ENCODE measurements at places on chromosomes 11 and 22.

- no peak for DNase-seq
Measured at GRCh38 chr22:41827671-41828070, 5.2 kb upstream of the SREBF2 start.

DNA sequence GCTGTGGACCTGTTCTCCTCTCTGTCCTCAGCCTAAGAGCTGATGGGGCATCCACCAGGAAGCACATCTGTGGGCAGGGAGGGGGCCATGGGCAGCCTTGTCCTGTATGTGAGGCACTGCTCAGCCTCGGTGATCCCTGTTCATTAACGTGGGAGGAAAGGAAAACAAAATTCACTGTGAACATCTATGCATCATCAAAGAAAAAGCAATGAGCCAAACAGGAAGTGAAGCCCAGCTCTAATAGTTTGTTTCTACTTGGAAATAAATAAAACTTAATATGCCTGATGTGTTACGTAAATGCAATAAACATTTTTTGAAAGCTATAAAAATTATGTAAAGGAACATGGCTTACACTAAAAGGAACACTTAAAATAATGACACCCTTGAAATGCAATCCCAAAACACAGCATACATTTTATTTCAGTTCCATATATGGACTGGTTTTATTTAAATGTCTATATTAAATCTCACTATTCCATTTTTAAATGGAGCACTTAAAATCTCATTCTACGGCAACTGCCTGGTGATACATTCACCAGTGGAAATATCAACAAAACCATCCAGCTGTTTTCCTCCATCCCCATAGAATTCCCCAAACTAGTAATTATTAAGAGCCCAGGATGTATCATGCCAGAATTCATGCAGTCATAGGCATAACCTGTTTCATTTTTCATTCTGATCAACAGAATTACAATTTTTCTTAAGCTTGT, 78.3 kb downstream of the ZNF280B start:
- DNase-seq: no peak

GRCh38 chr11:33895752-33896137, 3.9 kb upstream of the LMO2 start:
- no peak for DNase-seq

GRCh38 chr22:45235101-45235777, 5.5 kb downstream of the KIAA0930 start:
- no peak for DNase-seq

DNA sequence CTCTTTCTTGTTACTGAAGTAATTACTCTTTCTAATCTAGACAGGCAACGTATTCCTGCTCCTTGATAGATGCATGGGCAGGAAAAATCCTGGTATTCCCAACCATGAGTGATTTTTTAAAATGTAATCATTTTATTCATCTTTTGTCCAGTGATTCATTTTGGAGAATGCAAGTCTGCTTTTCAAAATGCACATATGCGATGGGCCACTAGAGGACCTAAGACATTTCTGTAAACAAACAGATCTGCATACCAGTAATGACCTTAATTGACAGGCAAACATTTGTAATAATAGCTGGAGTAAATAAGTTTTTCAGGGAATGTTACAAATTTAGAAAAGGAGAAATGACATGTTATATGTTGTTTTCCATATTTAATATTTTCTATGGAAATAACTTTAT, 1167.6 kb downstream of the JRKL start:
- DNase-seq: no peak

- DNase-seq: no peak
Measured at GRCh38 chr11:18615628-18616392, 16.2 kb downstream of the MISFA start.

GRCh38 chr11:116364348-116364747, 408.4 kb downstream of the BUD13 start:
- DNase-seq: no peak

GRCh38 chr11:74720596-74721478, 10.4 kb downstream of the CHRDL2 start:
- DNase-seq: no peak

GRCh38 chr11:46930089-46930488, 6.5 kb upstream of the CSTPP1 start:
- no peak for DNase-seq

GRCh38 chr22:30471616-30472318, at the start of gene SEC14L3:
Gene SEC14L3, minus strand, starts transcription at chr22:30472017. Its CDS starts 59 bp downstream, at chr22:30471958.
- no peak for DNase-seq

DNA sequence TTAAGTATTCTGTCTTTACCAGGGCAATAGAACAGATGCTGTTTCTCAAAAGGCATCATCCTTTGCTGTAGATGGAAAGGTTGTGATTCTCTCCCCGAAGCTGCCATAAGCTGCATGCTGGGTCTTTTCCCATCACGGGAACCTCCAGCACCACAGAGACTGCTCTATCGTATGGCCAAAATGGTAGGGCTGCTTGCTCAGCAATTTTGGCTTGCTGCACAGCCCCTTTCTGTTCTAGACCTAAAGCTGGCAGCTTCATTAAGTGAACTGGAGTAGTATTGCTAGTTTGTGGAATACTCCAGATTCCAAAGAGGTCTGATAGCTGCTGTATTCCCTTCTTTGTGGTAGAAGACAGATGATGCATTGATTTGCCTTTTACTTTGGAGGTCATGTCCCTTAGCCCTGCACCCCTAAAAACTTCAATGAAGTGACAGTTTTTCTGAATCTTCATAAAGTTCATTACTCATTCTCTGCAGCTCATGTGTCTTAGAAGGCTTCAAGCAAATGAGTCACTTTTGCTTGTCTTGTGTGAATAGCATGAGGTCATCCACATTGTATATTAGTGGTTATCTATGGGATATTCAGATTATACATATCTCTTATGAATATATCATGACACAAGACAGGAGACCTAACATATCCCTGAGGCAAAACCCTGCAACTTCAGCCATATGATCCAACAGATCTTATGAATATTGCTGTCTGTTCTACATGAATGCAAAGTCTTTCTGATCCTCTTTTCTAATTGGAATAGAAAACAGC, 245.3 kb downstream of the FAM76B start:
- no peak for DNase-seq

DNA sequence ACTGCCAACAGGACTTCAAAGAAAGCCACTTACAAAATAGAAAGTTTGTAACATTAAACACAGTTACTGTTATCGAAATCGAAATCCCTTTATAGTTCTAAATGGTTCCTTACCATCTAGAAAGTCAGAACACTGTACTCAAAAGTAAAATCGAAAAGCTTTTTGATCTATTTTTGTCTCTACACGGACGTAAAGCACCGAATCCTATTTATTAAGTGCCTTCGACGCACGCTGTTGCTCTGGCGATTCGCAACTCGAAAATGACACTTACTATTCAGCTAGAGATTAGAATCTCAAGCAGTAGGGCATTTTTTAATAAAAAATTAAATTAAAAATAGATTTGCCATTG, 78.3 kb downstream of the LARGE1 start:
- DNase-seq: no peak

DNA sequence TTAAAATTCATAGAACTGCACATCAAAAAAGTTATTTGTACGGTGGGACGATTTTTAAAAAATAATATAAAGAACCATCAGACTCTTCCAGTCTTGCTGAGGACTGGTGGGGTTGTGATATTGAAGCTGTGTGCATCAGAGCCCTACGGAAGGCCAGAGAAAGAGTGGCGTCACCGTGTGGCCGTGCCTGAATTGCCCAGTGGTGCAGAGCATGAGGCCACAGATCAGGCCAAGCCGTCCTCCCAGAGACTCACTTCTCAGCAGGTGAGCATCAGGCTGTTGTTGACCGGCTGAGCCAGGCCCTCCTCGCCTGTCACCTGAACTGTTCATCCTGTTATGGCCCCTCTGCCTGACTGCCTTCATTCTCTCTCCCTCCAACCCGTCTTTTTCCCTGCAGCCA, 1013.9 kb downstream of the TBC1D22A start:
- no peak for DNase-seq

DNA sequence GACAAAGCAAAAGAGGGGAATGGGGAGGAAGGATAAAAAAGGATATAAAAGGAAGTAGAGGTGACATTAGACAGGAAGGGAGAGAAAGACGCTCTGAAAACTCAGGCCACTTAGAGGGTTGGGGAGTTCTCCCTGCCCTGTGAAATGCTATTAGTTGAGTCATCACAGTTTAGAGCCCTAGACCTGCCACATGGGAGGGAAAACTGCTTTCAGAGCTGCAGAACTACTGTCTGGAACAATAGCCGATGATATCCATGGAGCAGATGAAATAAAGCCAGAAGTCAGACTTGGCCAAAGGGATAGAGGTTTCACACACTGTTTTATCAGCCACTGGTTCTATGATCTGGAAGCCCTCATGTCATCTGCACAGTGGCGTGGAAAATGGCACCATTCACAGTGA, 157.9 kb downstream of the NCAM1 start:
- DNase-seq: no peak

GRCh38 chr22:49503321-49503720, 324.4 kb downstream of the BRD1 start:
- no peak for DNase-seq

DNA sequence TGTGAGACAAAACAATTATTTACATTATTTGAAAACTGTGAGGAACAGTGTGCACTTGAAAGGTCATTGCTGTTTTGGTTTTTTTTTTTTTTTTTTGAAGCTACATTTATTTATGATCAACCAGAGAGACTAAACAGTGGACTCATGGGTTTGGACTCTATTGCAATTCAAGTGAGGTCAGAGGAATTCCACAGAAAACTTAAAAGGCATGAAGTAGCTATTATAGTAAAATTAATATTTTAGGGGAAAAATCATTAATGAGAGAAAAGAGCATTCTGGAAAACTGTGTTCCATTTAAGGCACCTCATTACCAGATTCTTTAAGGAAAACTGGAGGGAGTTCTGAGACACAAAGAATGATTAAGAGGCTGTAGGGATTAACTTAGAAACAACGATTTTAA, 102.8 kb downstream of the WNT11 start:
- DNase-seq: no peak

DNA sequence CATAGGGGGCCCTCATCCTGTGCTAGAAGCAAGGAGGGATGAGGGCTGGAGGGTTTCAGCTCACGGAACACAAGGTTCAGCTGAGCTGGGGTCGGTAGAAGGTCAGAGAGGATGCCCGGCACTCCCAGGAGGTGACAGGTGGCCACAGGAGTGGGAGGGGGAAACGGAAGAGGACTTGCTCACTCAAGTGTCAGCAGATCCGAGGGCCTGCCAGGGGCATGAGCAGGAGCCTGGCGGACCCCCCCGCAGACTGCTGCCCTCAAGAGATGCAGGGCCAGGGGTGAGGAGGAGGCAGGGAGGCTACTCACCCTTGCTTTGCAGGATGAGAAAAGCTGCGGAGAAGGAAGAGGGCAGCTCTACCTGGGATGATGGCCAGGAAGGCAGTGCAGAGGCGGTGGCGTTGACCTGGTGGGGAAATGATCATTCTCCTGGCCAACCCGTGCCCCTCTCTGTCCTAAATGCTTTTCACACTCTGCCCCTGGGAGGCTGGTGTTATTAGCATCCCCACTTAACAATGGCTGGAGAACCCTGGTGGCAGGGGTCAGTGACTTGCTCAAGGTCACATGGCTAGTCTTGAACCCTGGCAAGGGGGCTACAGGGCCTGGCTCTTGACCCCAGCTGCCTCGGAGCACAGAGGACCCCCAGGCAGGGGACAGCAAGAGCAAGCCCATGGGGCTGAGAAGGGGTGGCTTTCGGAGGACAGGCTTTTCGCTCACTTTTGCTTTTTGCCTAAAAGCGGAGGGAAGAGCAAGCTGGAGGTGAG, 30.1 kb upstream of the CSNK1E start:
- no peak for DNase-seq

DNA sequence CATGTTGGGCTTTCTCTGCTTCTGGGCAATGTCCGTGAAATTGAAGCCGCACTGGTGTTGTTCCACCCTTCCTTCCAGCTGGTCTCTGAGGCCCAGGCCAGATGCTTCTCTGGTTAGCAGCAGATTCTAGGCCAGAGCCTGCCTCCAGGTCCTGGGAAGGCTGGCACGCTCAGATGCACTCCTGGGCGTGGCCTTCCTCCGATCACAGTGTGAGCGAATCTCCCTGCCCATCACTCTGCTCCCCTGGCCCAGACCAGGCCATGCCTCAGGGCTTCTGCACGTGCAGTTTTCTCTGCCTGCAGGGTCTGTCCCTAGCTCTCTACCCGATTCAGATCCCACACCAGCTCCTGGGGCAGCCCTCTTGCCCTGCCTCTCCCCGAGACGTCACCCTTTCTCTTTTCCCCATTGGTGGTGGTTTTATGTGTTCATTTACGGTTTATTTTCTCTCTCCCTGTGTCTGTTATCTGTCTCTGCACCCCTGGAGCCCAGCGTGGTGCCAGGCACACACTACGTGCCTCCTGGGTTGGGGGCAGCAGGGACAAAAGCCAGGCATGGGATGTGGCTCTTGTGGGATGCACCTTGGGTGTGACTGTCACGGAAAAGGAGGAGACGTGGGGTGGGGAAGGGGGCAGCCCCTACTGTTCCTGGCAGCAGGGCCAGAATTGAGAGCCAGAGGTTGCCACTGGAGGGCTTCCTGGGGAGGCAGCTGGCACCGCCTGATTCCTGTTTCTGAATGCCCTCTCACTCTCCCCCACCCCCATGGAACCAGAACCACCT, 66.0 kb downstream of the KCNQ1 start:
- DNase-seq: no peak

- DNase-seq: no peak
Measured at GRCh38 chr11:58900479-58901420, 38.5 kb upstream of the GLYATL1 start.

- no peak for DNase-seq
Measured at GRCh38 chr11:115700981-115701875, 197.0 kb upstream of the CADM1 start.

DNA sequence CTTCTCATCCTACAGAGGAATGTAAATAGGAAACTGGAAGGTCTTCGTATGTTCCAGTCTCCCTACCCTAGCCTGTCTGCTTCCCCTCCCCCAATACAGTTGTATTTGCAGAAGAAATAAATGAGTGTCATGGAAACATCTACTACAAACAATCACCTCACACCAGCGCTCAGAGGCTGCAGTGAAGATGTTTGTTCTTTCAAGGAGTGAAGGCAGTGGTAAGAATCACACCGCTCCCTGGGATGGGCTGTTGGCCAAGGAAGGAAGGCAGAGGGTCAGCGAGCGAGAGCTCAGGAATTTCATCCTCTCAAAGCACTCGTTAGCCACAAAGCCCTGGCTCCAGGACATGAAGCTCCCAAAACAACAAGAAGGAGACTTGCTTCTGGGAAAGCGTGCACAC, 1.1 kb upstream of the IGSF9B start:
- DNase-seq: no peak

DNA sequence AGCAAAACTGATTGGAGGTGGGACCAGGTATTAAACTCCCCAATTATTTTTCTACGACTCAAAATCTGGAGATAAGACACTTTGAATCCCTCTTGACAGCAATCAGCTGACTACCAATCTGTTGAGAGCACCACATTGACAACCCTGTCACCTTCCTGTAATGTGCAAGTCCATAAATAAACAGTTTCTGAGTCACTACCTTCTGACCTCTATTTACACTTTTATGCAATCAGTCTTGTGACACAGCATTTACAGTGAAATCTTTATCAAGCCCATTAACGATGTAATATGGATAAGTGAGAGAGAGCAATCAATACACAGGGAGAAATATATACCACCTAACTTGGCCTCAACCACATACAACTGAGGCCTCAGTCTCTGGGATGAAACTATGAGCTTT, 283.7 kb upstream of the ANO5 start:
- no peak for DNase-seq

- DNase-seq: no peak
Measured at GRCh38 chr22:35656284-35656752, 8.1 kb downstream of the APOL6 start.

- DNase-seq: no peak
Measured at GRCh38 chr22:36280379-36280778, 27.4 kb downstream of the APOL1 start.
